ENCODE measurements at places on chromosomes 11 and 22. TPM values are rescaled to one million over a fixed set of nuclear protein-coding genes. Genes with fewer than 3 reads are reported as not detected.

DNA sequence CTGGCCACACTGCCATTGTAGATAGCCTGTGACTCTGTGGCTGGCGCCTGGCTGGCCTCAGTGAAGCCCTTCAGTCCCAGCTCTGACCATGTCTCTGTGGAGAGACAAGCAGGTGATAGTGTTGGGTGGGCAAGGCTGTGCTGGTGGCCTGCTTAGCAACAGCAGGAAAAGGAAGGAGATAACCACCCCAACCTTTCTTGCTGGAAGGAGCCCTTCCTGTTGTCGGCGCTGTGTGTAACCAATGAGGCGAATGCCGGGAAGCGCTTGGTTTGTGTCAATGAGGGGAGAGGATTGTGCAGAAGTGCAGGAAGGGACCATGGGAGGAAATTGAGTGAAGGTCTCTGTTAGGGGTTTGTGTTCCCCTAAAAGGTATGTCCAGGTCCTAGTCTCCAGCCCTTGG is 27.3 kb downstream of the PARVB start:
- H3K27ac ChIP-seq = no peak overlapping the region
- peaks cover 2% of the 10 kb centered on the region for H3K27me3 ChIP-seq
- no peak overlapping the region for H3K4me3 ChIP-seq
- DNase-seq = no peak
- no peaks in the 10 kb centered on the region for H3K36me3 ChIP-seq

The C11orf52 gene
- polyA plus RNA-seq = not detected

The PNPLA3 gene
- polyA plus RNA-seq = not detected

GRCh38 chr11:74022546-74022945 is 13.7 kb upstream of the UCP3 start:
- peaks cover 2% of the 10 kb centered on the region for H3K27me3 ChIP-seq
- H3K36me3 ChIP-seq = peaks cover 30% of the 10 kb centered on the region
- peaks cover 15% of the 10 kb centered on the region for H3K4me1 ChIP-seq

The RBFOX2 gene
- 1.2 TPM for polyA plus RNA-seq

The ART1 gene
- not detected for polyA plus RNA-seq

GRCh38 chr11:131917634-131918384 is 547.4 kb downstream of the NTM start:
- H3K36me3 ChIP-seq = no peaks in the 10 kb centered on the region
- H3K27ac ChIP-seq = no peak overlapping the region
- DNase-seq = no peak
- no peaks in the 10 kb centered on the region for H3K4me1 ChIP-seq

GRCh38 chr11:11992257-11993212 is 15.9 kb downstream of the DKK3 start:
- peaks cover 3% of the 10 kb centered on the region for H3K27me3 ChIP-seq
- peaks cover 12% of the 10 kb centered on the region for H3K4me1 ChIP-seq
- no peak for DNase-seq
- H3K4me3 ChIP-seq = no peak overlapping the region

The PKDREJ gene
- not detected for polyA plus RNA-seq

GRCh38 chr11:114929351-114930000 is 251.1 kb downstream of the NXPE2 start:
- no peaks in the 10 kb centered on the region for H3K4me1 ChIP-seq
- DNase-seq = no peak
- H3K4me3 ChIP-seq = no peak overlapping the region
- no peaks in the 10 kb centered on the region for H3K36me3 ChIP-seq
- peaks cover 4% of the 10 kb centered on the region for H3K27me3 ChIP-seq

The POU2AF2 gene
- polyA plus RNA-seq = not detected

The RGL4 gene
- polyA plus RNA-seq = 40.6 TPM

The CYB5R3 gene
- polyA plus RNA-seq = 52.2 TPM

GRCh38 chr22:33353502-33353901 is 295.3 kb upstream of the SYN3 start:
- DNase-seq = no peak
- H3K27me3 ChIP-seq = peaks cover 2% of the 10 kb centered on the region
- H3K4me1 ChIP-seq = no peaks in the 10 kb centered on the region
- no peaks in the 10 kb centered on the region for H3K36me3 ChIP-seq

The LRRC74B gene
- polyA plus RNA-seq = not detected

DNA sequence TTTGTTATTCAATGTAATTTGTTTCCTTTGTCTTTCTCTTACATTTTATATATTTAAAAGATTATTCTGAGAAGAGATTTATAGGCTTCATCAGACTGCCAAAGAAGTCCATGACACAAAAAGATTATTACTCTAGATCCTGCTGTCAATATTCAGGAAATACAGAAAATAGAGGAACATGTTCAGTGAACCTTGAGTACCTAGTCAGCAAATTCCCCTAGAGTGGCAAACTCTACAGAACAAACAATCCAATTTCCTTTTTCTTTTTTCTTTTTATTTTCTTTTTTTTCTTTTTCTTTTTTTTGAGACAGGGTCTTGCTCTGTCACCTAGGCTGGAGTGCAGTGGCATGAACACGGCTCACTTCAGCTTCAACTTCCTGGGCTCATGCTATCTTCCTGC is 23.9 kb downstream of the TTC17 start:
- H3K27ac ChIP-seq = no peak overlapping the region
- H3K36me3 ChIP-seq = peaks cover 15% of the 10 kb centered on the region
- no peak overlapping the region for H3K4me3 ChIP-seq
- no peak for DNase-seq

The DLG2 gene
- 0.57 TPM for polyA plus RNA-seq

The SYNGR1 gene
- 49.5 TPM for polyA plus RNA-seq

The CCDC81 gene
- polyA plus RNA-seq = not detected

- H3K36me3 ChIP-seq = no peaks in the 10 kb centered on the region
- no peak overlapping the region for H3K27ac ChIP-seq
- peaks cover 5% of the 10 kb centered on the region for H3K27me3 ChIP-seq
- no peak overlapping the region for H3K4me3 ChIP-seq
- DNase-seq = no peak
- no peaks in the 10 kb centered on the region for H3K4me1 ChIP-seq
Measured at GRCh38 chr11:127804747-127805400, 782.5 kb downstream of the ETS1 start.

- H3K36me3 ChIP-seq = no peaks in the 10 kb centered on the region
- DNase-seq = no peak
- peaks cover 5% of the 10 kb centered on the region for H3K27me3 ChIP-seq
- no peak overlapping the region for H3K4me3 ChIP-seq
Measured at GRCh38 chr11:44752713-44753112, 26.0 kb downstream of the TSPAN18 start.

DNA sequence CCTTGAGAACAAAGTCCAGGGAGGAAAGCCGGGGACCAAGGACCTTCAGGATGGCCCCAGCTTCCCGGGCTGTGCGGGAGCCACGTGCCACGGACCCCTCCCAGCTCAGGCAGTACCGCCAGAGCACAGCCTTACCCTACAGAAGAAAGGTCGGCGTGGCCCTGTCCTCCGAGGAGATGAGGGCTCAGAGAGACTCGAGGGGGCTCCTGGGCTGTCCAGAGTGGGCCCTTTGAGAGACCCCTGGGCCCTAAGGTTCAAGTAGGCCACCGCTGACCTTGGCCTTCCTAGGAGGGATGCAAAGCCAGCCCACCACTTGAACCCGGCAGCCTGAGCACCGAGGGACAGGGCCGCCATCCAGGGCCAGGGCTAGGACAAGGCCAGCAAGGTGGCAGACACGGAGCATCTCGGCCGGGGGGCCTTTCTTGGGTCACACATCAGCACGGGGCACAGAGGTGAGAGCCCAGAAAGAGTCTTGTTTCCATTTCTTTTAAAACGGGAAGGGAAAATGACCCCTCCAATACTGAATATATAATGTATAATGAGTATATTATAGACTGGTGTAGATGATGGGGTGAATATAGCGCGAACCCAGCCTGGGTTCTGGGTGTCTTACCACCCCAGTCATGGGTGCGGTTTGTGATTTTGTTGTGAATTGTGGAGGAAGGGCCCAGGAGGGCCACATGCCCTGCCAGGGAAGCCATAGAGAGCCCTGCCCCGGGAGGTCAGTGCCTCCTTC is 34.4 kb upstream of the PPARA start:
- no peaks in the 10 kb centered on the region for H3K4me1 ChIP-seq
- no peak for DNase-seq
- H3K36me3 ChIP-seq = no peaks in the 10 kb centered on the region
- no peaks in the 10 kb centered on the region for H3K27me3 ChIP-seq

DNA sequence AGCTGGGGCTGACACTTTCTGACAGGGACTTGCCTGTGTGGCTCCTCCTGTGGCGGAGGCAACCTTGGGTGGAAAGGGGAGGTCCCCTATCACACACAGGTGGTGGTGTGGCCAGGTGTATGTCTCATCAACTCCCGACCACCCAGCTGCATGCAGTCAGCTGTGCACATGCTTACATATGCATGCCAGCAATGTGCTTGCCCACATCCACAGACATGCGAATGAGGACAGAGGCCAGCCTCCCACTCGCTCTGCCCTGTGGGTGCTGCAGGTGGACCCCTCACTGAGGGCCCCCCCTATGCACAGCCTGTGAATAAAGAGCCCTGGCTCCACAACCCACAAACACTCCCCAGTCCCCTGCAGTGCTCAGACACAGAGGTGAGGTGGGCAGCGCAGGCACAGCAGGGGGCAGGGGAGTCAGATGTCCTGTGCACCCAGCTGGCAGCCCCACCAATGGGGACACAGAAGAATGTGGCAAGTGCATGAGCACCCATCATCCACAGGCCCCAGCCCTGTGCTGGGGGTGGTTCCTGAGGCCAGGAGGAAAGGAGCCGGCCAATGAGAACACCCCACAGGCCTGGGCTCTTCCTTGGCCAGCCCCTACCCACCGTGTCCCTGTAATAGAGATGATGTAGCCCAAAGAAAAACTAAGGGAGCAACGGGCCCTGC is 9.5 kb downstream of the GNB1L start:
- no peak overlapping the region for H3K4me3 ChIP-seq
- no peak for DNase-seq
- no peak overlapping the region for H3K27ac ChIP-seq
- no peaks in the 10 kb centered on the region for H3K4me1 ChIP-seq

The SCGB1C1 gene
- polyA plus RNA-seq = not detected

DNA sequence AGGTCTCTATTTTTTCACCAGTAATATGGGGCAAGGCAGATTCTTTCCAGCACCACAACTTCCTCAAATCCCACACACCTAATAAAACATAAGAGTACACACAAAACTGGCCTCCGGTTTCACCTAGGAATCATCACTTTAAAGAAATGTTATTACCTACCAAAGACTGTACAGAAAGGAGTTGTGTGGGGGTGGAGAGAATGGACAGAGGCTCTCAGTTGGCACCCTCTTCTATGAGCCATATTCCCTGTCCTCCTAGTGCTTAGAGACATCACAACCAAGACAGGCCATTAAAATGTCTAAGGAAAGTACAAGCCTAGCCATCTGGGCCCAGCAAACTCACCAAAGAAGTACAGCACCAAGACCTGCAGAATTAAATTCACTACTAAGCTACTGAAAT is 56.1 kb downstream of the RBFOX2 start:
- no peak overlapping the region for H3K4me3 ChIP-seq
- no peaks in the 10 kb centered on the region for H3K36me3 ChIP-seq
- peaks cover 2% of the 10 kb centered on the region for H3K27me3 ChIP-seq
- no peak for DNase-seq
- H3K4me1 ChIP-seq = no peaks in the 10 kb centered on the region

The MFRP gene
- polyA plus RNA-seq = not detected

GRCh38 chr22:30290342-30291057 is 1.2 kb upstream of the CASTOR1 start:
- no peak for DNase-seq
- no peaks in the 10 kb centered on the region for H3K27me3 ChIP-seq
- peak overlapping the region; percentile 89 for H3K4me3 ChIP-seq
- H3K27ac ChIP-seq = peak overlapping the region; percentile 90

The ROBO3 gene
- 2.8 TPM for polyA plus RNA-seq

GRCh38 chr11:12859872-12860657 is 149.1 kb upstream of the RASSF10 start:
- H3K27ac ChIP-seq = no peak overlapping the region
- H3K4me3 ChIP-seq = no peak overlapping the region

DNA sequence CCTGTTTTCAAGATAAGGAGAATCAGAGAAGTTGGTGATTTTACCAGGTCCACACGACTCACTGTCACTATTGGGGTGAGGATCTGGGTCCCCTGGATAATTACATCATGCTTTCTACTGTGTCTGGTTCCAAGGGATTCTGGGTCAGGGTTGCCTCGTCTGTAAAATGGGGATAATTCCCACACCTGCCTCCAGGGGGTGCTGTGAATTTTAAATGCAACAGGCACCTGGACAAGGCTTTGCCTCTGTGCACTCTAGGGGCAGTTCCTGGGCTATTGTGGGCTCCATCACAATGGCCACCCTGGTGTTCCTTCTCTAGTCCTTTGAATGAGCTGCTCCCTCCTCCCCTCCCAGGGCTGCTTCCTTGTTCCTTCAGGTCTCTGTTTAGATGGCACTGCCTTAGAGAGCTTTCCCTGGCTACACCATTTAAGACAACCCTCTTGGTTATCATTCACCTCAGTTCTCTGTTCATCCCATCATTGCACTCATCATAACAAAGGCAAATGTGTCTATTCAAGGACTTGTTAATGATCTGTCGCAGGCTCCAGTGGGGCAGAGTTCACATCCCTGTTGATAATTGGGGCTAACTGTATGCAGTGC is 178.6 kb downstream of the MIAT start:
- H3K27me3 ChIP-seq = peaks cover 2% of the 10 kb centered on the region
- peaks cover 6% of the 10 kb centered on the region for H3K36me3 ChIP-seq
- DNase-seq = peak; percentile 23

GRCh38 chr11:107587306-107587979 is 3.5 kb upstream of the ELMOD1 start:
- H3K4me3 ChIP-seq = no peak overlapping the region
- peaks cover 22% of the 10 kb centered on the region for H3K27me3 ChIP-seq
- no peak overlapping the region for H3K27ac ChIP-seq
- no peaks in the 10 kb centered on the region for H3K36me3 ChIP-seq

The SCUBE1 gene
- not detected for polyA plus RNA-seq

GRCh38 chr22:40728731-40729189 is 49.5 kb downstream of the MCHR1 start:
- no peak overlapping the region for H3K4me3 ChIP-seq
- no peak overlapping the region for H3K27ac ChIP-seq
- no peak for DNase-seq
- peaks cover under 1% of the 10 kb centered on the region for H3K27me3 ChIP-seq
- no peaks in the 10 kb centered on the region for H3K36me3 ChIP-seq
- peaks cover 6% of the 10 kb centered on the region for H3K4me1 ChIP-seq

DNA sequence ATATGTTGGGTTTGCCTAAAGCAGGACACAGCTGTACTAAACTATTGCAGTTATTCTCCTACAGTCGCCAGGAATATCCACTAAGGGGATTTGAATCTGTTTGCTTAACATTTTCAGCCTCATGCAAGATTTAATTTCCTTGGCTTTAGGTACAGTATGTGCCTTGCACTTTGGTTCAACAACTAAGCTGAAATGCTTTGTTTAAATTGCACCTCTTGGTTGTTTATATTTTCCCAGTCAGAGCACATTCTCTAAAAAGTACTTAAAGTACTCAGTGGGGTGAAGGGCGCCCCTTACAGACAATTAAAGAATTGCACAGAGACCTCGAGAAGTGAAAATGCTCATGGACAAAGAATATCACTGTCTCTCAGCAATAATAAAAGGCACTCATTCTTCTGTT is 107.8 kb upstream of the MTNR1B start:
- no peak for DNase-seq
- H3K4me1 ChIP-seq = no peaks in the 10 kb centered on the region
- no peak overlapping the region for H3K27ac ChIP-seq
- no peaks in the 10 kb centered on the region for H3K27me3 ChIP-seq

The KRTAP5-1 gene
- not detected for polyA plus RNA-seq
